Naive B cell (primary cell): ENCODE measurements at places on chromosomes 5 and 9. TPM values are rescaled to one million over a fixed set of nuclear protein-coding genes. Genes with fewer than 3 reads are reported as not detected.

DNA sequence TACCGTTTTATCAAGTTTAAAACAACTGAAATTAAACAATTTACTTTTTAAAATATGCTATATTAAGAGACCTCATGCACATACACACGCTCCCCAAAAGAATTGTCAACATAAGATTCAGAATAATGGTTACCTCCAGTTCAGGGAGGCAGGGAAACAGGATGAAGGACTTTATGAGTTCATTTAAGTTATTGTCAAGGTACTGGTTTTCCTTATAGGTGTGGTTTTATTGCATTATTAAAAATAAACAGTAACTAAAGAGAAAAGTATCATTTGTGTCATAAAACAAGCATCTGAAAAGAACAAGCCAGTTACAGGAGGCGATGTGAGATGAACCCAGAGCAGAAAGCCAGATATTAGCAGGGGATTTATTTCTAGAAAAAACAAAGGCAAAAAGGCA lies 2376.7 kb downstream of the MAT2B start:
- no peak for DNase-seq

DNA sequence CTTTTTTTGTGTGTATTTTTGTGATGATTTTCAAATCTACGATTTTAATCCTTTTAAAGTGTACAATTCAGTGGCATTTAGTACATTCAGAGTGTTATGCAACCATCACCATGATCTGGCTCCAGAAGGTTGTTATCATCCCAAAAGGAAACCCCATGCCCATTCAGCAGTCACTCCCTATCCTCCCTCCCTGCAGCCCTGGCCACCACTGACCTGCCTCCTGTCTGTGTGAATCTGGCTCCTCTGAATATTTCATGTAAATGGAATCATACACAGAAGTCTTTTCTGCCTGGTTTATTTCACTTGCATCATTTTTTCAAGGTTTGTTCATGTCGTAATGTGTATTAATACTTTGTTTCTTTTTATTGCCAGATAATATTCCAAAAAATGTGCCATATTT lies 32.5 kb downstream of the HABP4 start:
- DNase-seq: no peak

GRCh38 chr5:148561801-148562311 lies 92.5 kb downstream of the HTR4 start:
- no peak for DNase-seq

GRCh38 chr5:96730586-96730985 lies 68.4 kb downstream of the CAST start:
- DNase-seq: no peak

- no peak for DNase-seq
These were observed 28.5 kb upstream of the LRRC14B start for GRCh38 chr5:162565-163337.

DNA sequence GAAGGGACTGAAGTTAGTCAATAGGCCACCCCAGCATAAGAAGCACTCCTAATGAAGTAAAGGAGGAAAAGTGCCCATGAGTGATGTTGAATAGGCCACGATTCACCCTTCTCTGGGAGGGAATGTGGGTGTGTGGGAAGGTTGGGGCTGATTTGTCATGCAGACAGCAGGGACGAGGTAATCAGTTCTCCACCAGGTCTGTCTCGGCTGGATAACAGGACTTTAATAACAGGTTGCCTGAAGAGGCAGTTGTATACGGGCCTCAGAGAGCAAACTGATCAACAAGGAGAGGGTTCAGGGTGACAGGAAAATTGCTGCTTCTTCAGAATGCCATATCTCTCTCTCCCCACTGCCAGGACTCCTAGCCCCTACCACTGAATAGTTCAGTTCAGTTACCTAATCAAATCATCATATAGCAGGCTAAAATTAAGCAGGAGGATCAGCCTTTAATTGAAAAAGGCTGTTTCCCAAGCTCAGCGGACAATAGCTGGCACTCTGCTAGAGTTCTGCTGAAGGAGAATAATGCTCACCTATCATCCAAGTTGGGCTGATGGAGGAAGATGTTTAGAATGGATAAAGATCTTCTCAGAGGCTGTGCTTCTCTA lies 43.6 kb upstream of the SMIM32 start:
- no peak for DNase-seq

DNA sequence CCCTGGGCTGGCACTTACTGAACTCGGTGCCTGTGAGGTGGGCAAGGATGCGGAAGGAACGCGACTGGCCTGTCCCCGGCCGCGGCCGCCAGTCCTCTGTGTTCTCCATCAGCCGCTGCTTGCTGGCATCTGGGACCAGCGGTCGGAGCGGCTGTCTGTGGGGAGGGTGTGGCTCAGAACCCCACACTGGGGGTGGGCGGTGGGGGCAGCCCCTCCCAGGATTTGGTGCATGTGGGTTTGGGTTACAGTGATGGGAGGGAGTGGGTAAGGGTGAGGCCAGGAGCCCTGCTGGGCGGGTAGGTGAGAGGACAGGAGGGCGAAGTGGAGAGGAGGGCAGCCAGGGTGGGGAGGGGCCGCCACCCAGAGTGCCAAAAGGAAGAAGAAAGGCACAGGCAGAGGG lies 6.4 kb downstream of the PDLIM7 start:
- DNase-seq: no peak

The KCNT1 gene
- not detected for polyA plus RNA-seq

- no peak for DNase-seq
These were observed 1.9 kb downstream of the CD14 start for GRCh38 chr5:140631036-140631417.

- DNase-seq: no peak
These were observed 11.7 kb downstream of the B4GALT1 start for GRCh38 chr9:33155393-33155792.

The CENPP gene
- polyA plus RNA-seq: 3.5 TPM

DNA sequence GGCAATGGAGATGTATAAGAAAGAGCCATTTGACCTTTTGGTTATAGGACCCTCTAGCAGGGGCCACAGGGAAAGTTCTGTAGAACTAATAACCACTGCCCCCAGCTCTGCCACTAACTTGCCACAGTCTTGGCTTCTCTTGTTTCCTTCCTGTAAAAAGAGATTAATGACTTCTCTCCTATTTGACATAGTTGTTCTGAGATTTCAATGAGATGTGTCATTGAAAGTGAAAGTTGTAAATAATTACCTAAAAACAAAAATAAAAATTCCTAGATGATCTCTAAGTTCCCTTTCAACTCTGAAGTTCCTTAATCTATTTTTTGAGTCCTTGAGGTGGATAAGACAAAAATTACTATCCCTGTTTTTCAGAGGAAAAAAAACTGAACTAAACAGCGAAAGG lies 1.4 kb upstream of the KIF12 start:
- DNase-seq: no peak

DNA sequence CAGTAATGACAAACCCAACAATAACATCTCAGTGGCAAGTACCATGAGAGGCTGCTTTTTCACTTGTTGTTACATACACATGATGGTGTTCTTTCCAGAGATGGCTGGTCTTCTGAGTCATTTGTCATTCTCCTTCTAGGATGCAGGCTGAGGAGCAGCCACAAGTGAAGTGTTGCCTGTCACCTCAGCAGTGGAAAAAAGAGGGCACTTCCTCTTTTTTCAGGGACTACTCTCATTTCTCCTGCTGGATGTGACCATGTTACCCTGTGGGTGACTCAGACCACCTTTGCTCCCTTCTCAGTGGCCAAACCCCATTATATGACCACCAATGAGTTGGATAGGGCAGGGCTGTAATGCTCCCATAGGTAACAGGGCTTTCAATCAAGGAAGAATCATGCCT lies 587.0 kb upstream of the ADAMTS16 start:
- DNase-seq: no peak

The GARIN3 gene
- not detected for polyA plus RNA-seq

The OR13J1 gene
- polyA plus RNA-seq: not detected

- DNase-seq: no peak
These were observed 77.5 kb upstream of the FBN2 start for GRCh38 chr5:128615578-128615977.

DNA sequence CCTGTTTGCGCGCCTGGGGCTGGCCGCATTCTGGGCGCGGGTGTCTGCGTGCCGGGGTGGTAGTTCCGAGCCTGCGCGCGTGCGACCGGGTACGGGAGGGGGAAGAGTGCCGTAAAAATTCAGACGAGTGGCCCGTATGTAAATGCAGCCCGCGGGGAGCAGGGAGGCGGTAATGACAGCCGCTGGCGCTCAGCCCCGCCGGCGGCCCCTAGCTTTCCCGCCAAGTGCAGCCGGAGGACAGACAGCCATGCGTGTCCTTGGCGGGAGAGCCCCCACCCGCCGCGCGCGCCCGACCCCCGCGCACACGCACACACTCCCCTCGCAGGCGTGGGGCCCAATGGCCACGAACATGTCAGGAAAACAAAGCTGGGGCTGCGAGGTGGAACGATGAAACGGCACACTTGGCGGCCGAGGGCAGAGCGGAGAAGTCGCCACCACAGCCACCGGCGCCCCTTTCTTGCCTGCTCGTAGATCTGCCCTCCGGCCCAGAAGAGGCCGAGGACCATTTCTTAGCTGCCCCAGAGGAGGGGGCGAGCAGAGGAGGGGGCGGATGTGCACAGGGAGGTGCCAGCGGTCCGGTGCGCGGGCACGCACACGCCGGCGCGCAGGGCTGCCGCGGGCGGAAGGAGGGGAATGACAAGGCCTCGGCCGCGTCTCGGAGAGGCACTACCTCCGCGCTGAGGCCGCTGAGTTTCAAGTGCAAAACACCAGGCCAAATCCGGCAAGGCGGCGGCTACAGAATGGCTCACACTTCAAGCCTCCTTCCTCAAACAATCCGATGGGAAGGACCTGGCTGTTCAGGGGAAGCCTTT lies 208.4 kb downstream of the MEF2C start:
- DNase-seq: peak; percentile 43

The FLT4 gene
- polyA plus RNA-seq: not detected

The PPP2R2B gene
- not detected for polyA plus RNA-seq
